CD4-positive, alpha-beta T cell treated with Interleukin-10 for 1 hour (primary cell): ENCODE measurements at places on chromosomes 11 and 22.

- no peak for DNase-seq
Measured at GRCh38 chr11:82826526-82826925, 73.7 kb downstream of the PRCP start.

DNA sequence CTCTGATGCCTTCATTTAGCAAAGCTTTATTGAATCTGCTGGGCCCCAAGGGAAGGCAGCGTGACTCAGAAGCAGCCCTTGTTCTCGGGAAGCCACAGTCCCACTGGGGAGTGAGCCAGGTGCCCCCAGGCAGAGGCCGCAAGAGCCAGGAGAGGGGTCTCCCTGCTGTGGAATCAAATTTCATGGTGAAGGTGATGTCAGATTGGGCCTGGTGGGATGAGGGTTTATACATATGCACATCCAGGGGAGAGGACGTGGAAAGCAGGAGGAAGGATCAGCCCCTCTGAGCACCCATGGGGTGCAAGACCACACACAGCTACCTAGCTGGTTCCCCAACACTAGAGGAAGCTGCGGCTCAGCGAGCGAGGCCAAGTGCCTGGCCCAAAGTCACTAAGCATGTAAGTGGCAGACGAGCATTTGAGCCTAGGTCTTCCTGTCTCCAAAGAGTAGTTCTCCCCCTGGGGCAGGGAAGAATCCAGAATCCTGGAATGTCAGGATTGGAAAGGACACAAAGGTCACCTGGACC, 2.0 kb downstream of the SYNGR1 start:
- no peak for DNase-seq

- no peak for DNase-seq
Measured at GRCh38 chr11:35321532-35322317, 97.6 kb downstream of the SLC1A2 start.

DNA sequence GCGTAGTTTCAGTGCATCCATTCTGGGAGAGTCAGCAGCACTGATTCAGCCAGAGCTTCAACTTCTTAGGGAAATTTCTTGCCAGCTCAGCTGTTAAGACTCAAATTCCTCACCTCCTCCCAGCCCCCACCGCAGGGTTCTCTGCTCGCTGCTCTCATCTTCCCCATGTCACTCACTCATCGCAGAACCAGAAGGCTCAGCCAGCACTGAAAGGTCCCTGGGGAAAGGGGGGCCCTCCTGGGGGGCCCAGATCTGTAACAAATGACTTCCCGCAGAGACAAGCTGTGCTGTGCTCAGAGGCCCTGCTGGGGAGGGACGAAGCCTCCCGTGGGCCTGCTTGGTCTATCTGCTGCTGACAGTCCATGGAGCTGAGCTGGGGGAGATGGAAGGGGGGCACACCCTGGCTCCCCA, 220.6 kb downstream of the NTM start:
- DNase-seq: no peak

DNA sequence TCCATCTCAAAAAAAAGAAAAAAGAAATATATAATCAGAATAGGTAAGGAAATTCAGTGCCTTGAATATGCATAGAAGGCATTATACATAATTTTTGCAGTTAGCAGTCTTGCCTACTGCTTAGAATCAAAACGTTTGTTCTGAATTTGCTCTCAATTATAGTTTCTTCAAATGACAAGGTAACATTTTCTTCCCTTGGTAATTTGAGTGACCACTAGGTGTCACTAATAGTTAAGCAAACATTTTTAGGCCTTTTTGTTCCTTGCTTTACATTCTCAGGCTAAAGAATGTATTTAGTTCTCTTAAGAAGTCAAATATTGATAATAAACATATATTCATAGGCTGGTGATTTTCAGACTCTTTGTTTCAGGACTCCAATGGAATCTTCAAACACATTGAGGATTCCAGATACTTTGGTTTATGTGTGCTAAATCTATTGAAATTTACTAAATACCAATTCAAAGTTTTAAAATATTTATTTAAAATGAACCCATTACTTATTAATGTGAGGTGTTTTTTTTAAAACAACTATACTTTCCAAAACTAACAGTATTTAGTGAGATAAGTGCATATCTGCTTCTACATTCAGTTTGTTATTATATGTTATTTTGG, 55.0 kb upstream of the DEPDC7 start:
- peak; percentile 62 for DNase-seq

GRCh38 chr22:49961005-49961600, 531 bp downstream of the PIM3 start:
- DNase-seq: peak; percentile 47

DNA sequence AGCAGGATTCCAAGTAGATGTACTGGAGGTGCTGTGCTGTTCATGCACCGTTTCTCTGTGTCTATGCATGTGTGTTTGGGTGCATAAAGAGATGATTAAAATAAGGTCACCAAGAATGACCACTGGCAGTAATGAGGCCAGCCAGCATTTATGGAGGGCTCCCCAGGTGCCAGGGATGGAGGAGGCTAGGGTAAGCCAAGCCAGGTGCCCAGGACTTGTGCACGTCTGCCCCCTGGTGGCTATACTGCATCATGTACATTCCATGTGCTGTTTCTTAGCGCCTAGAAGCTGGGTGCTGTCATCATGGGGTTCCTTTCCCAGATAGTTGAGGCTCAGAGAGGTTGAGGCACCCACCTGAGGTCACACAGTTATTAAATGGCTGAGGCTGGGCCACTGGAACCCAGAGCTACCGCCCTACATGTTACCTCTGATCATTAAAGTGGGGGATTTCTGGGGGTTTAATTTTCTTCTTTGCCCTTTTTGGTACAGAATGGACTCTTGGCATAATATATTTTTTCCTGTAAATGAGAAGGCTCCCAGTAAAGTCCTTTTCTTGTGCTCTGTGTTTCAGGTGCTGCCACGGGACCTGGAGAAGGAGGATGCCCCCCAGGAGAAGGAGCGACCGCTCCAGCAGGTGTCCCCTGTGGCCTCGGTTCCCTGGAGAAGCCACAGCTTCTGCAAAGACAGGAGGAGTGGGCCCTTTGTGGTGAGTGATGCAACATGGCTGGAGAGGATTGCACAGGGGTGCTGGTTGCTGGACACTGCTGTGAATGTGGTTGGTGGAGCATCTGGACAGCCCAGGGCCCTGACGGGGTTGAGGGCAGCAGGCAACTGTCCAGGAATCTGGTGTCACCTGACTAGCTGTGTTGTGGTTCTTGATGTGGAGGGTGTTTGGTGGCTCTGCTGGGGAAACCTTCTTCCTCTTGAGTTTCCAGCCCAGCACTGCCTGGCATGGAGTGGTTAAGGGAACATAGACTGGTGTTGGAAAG, 96.4 kb downstream of the KIAA1671 start:
- peak; percentile 72 for DNase-seq

DNA sequence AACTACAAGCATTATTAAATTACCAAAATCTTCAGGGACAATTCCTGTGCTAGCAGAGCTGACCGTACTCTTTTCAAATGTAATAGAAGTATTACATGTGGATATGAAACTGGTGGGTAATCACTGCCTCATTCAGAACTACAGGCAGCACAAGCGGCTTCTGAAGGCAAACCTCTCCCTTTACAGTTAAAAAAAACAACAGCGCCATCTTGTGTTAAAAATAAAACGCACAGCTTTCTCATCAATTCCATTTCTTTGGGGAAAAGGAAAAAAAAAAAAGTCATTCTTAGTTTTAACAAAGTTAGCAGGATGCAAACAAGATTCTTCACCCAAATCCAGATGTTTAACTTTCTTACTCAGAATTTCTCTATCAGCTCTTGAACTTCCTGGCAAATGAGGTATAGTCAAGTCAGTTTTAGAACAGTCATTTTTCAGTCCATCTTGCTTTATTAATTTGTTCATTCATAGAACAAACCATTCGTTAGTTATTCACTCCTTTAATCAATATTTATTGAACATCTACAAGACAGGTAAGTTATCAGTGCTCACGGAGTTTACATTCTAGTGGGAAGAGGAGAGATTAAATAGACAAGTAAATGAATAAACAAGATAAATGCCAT, 331.8 kb upstream of the MPPED2 start:
- peak; percentile 3 for DNase-seq

DNA sequence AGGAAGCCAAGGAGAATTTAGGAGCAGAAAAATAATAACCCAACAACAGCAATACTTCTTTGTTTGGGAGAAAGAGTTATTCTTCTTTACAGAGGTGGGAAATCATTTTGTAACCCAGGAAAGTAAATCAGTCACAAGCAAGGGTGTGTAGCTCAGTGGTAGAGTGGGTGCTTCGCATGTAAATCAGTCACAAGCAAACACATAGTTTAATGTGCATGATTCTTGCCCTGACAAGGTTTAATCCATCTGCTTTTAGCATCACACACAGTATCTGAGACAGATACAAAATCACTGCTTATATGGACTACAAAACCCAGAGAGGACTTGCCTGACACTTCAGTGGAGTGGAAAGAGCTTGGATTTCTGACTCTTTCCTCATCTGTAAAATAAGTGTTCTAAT, 82.0 kb downstream of the RELT start:
- no peak for DNase-seq

GRCh38 chr22:27149921-27150543, 492.6 kb downstream of the MIAT start:
- no peak for DNase-seq

DNA sequence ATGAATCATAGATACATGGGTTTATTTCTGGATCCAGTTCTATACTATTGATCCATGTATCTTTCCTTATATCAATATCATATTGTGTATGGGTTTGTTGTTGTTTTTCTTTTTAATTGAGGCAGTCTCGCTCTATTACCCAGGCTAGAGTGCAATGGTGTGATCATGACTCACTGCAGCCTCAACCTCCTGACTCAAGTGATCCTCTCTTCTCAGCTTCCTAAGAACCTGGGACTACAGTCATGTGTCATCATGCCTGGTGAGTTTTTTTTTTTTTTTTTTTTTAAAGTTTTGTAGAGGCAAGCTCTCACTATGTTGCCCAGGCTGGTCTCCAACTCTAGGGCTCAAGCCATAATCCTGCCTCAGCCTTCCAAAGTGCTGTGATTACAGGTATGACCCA, 1589.4 kb upstream of the TENM4 start:
- no peak for DNase-seq

GRCh38 chr22:30357236-30357570, 396 bp downstream of the CCDC157 start:
- DNase-seq: no peak

GRCh38 chr22:47293368-47294221, 531.1 kb downstream of the TBC1D22A start:
- no peak for DNase-seq
